ENCODE measurements at places on chromosomes 1 and 21.

GRCh38 chr1:48040154-48040553, 43.0 kb upstream of the TRABD2B start:
- DNase-seq, result no peak

GRCh38 chr1:195200772-195201171, 1407.5 kb downstream of the KCNT2 start:
- no peak for DNase-seq

- no peak for DNase-seq
Measured at GRCh38 chr1:37265786-37266667, 208.4 kb upstream of the ZC3H12A start.

GRCh38 chr1:220356981-220357850, 85.0 kb upstream of the RAB3GAP2 start:
- DNase-seq, result no peak

DNA sequence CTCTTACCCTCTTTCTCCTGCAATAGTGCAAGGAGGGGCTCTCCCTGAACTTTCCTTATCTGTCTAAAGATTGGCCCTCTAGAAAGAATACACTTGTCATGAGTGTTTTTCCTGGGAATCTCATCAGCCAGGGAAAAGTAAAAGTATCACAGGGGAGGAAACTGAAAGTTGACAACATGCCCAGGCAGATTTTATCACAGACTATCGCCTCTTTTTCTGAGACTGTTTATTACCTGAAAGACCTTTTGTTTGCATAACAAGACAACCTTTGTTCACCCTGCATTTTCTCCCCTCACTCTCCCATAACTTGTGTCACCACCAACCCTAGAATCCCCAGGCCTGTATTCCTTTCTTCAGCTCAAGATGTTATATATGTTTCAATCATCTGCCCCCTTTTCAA, 794.7 kb upstream of the ADAMTS5 start:
- DNase-seq, result no peak

DNA sequence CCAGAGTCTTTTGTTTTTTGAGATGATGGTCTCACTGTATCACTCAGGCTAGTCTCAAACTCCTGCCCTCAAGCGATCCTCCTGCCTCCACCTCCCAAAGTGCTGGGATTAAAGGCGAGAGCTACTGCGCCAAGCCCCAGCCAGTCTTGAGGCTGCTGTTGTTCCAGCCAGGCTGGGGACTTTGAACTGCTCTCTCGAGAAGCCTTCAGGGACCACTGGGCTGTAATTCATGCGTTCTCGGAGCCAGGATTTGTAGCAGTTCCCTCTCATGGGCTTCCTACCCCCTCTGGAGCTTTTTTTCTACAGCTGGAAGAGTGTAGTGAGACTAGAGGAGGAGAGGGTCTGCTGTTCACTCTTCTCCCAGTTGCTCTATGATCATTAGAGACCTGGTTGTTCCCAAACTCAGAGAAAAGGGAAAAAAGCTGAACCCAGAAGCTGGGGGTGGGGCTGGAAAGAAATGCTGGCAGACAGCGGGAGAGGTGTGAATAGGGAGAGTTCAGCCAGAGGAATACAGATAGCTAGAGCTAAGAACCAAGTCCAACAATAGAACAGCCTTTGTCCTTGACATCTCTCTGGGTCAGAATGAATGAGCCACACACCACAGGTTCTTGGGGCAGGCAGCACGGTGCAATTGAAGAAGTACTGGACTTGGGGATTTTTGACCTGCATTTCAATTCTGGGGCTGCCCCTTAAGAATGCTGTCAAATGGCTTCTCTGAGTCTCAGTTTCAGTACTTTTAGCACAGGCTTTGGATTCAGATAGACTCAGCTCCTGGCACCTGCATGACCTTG, 13.2 kb upstream of the SLC41A1 start:
- DNase-seq, result no peak

All from activated CD8-positive, alpha-beta memory T cell treated with anti-CD3 and anti-CD28 coated beads for 24 hours (primary cell).